ENCODE measurements at places on chromosomes 16 and 17. TPM values are rescaled to one million over a fixed set of nuclear protein-coding genes. Genes with fewer than 3 reads are reported as not detected.

The MILR1 gene
- 8.8 TPM for total RNA-seq

The ATXN1L gene
- 10.8 TPM for total RNA-seq

The MYL11 gene
- total RNA-seq = 11.7 TPM

The MMP2 gene
- 8.5 TPM for total RNA-seq

DNA sequence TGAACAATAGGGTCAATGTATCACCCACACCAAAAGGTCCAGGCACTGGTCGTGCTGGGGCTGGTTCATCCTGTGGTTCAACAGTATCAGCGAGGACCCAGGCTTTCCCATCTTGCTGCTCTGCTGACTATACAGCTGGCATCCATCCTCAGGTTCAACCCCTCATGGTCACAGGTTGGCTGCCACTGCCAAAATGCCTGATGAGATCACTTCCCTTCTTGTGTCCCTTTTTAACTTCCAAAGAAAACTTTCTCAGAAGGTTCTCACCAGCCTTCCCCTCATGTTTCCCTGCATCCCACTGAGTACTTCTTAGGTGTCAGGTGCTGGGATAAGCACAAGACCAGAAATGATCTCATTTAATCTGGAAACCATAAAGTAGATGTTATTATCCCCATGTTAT, 25.7 kb downstream of the CLEC16A start:
- H3K27me3 ChIP-seq = no peaks in the 10 kb centered on the region
- H3K4me1 ChIP-seq = peaks cover 36% of the 10 kb centered on the region
- H3K36me3 ChIP-seq = peaks cover 22% of the 10 kb centered on the region
- H3K4me3 ChIP-seq = no peak overlapping the region
- no peak for DNase-seq

GRCh38 chr17:45270828-45271418, 9.0 kb upstream of the SPATA32 start:
- peaks cover 77% of the 10 kb centered on the region for H3K36me3 ChIP-seq
- no peak overlapping the region for H3K4me3 ChIP-seq
- DNase-seq = peak; percentile 54
- no peaks in the 10 kb centered on the region for H3K4me1 ChIP-seq
- H3K27me3 ChIP-seq = no peaks in the 10 kb centered on the region
- no peak overlapping the region for H3K27ac ChIP-seq

DNA sequence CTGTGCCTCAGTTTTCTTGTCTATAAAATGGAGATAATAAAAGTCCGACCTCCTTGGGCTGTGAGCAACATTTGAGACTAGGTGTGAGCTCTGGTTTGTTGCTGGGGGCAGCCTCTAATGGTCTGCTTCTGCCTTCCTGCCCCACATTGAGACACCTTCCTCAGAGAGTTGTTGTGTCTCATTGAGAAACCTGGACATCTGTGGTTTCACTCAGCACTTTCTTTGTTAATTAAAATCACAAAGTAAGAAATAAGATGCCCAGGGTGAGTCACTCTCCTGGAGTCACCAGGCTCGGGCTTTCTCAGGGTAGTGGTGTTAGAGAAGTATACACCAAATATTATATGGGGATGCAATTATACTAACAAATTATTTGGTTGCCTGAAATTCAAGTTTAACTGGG, 389.2 kb upstream of the SALL1 start:
- H3K27ac ChIP-seq = no peak overlapping the region
- H3K36me3 ChIP-seq = no peaks in the 10 kb centered on the region
- no peaks in the 10 kb centered on the region for H3K4me1 ChIP-seq

GRCh38 chr16:49599704-49600103, 226.1 kb downstream of the C16orf78 start:
- H3K36me3 ChIP-seq = no peaks in the 10 kb centered on the region
- H3K27ac ChIP-seq = no peak overlapping the region
- no peak for DNase-seq
- no peak overlapping the region for H3K4me3 ChIP-seq
- H3K27me3 ChIP-seq = no peaks in the 10 kb centered on the region

The PABPN1L gene
- total RNA-seq = 0.09 TPM

Measured in thymus (tissue), 14 donors.